Hematopoietic multipotent progenitor cell treated with erythropoietin and hydrocortisone succinate and interleukin-3 and kit ligand, for 4 days (in vitro differentiated cells): ENCODE measurements at places on chromosomes 5 and 9.

GRCh38 chr5:137693951-137694721 lies 41.8 kb downstream of the KLHL3 start:
- DNase-seq: no peak

GRCh38 chr9:122261469-122261881 lies 3.2 kb downstream of the RBM18 start:
- DNase-seq: peak; percentile 39

DNA sequence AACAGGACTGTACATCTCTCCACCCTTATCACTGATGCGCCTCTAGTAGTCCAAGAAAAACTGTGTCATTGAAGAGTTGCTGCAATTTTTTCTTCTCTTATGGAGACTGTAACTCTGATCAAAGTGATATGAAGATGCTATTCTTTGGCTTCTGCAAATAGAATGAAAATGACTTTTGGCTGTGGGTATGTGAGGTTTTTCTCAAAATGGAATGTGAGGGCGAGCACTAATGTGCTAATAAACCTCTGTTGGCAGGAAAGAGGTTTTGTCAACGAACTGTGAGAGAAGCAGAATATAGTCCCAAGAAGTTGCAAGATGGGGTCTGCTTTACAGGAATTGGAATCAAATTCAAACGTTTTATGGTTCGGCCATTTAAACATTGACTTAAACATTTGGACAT lies 252.0 kb upstream of the GAS1 start:
- DNase-seq: no peak

- DNase-seq: no peak
Measured at GRCh38 chr9:133168432-133168831, 4.7 kb upstream of the GBGT1 start.

DNA sequence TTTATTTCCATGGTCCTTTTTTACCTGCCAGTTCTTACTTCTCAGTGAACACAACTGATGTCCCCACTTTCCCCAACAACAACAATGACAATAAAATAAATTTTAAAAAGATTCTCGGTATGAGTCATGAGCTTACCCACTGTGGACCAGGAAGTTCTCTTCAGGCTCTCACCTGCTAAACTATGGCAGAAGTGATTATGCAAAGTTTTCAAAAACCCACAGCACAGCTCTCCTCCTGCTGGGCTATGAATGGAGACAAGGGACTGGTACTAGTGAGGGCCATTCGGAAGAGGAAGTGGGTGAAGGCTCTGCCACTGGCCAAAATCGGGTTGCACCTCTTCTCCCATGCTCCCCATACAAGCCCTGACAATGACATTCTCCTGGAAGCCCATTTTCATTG lies 429.4 kb downstream of the PIK3R1 start:
- DNase-seq: no peak

GRCh38 chr9:89748831-89749499 lies 144.2 kb downstream of the GADD45G start:
- no peak for DNase-seq

DNA sequence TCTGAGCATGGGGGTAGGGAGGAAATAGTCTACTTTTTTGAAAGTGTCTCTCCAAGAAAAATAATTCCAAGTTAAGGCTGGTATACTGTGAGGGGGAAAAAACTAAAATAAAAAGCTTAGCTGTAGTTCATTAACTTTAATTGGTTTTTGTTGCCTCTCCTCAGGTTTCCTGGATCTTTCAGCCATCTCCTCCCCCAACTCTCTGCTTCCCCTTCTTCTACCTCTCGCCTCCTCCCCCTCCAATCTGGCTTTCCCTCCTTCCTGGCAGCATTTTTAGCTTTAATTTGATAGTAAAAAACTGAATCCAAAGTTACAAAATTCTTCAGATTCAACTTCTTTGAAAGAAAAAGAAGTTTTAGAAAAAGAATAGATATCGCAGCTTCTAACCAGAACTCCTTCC lies 462.6 kb downstream of the CETN3 start:
- DNase-seq: no peak

GRCh38 chr5:151249281-151249680 lies 3.7 kb upstream of the GM2A start:
- DNase-seq: no peak

DNA sequence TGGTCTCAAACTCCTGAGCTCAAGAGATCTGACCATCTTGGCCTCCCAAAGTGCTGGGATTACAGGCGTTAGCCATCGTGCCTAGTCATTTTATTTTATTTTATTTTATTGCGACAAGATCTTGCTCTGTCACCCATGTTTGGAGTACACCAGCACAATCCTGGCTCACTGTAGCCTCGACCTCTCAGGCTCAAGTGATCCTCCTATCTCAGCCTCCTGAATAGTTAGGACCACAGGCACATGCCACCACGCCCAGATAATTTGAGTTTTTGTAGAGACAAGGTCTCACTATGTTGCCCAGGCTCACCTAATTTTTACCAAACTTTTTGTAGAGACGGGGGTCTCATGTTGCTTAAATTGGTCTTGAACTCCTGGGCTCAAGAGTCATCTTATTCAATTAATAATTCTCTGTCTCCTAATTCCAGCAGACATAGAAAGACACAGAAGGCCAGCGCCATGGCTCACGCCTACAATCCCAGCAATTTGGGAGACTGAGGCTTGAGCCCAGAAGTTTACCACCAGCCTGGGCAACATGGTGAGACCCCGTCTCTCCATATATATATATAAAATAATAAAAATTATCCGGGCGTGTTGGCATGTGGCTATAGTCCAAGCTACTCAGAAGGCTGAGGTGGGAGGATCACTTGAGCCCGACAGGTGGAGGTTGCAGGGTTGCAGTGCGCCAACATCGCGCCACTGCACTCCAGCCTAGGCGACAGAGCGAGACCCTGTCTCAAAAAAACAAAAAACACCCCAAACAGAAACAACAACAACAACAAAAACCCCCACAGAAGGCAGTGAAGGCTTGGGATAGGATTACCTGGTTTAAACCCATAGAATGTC lies 1.0 kb upstream of the UBAP1 start:
- DNase-seq: no peak

DNA sequence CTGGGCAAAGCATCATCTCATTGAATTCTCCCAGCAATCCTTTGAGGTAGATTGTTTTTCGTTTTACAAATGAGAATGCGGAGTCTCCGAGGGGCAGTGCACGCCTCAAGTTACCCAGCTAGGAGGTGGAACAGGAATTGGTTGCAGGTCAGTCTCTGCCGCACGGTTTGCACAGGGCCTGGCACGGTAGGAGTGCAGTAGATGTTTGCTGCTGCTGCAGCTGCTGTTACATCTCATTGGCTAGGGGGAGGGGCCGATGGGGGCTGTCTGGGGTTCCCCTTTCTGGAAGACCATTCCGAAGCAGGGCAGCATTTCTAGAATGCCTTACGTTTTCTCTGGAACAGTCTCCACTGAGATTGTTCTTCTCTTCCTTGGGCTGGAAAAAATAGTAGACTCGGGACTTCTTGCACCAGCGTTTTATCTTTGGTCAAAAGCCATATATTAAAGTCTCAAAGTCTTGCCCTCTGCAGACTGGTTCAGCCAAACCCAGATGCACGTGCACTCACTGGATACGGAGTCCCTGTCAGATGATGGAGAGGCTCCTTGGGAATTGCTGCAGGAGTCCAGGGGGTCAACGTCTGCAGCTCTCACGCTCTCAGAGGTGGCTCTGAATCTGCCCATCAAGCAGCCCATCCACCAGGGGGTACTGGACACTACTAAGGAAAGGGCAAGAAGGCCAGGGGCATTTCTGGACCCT lies 1.2 kb downstream of the USP20 start:
- DNase-seq: peak; percentile 83

DNA sequence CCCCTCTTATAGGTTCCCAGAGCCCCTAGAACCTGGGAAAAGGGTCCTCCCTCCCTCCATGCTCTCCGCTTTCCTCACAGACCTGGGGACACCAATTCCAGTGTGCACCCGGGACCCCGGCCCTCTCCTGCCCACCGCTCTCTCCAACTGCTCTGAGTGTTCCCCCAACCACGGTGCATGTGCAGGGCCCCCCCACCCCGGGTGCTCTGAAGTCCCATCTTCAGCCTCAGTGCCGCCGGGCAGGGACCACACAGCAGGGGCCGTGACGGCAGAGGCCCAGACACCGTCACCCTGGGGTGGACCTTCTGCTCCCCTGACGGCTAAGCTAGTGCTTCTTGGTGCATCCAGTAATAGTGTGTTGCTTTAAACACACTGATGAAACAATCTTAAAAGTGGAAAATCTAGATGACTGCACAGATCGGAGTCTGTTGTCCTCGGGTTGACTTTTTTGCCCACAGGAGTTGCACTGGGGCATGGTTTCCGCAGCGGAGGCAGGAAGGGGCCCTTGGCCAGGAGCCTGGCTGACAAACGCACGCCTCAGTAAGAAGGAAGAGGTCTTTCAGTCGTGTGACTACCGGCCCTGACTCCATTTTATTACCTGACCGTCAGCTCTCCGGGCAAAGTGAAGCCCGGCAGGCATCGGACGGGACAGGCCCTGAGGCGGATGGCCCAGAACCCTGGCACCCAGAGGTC lies 36.2 kb upstream of the SLC6A3 start:
- DNase-seq: peak; percentile 10

DNA sequence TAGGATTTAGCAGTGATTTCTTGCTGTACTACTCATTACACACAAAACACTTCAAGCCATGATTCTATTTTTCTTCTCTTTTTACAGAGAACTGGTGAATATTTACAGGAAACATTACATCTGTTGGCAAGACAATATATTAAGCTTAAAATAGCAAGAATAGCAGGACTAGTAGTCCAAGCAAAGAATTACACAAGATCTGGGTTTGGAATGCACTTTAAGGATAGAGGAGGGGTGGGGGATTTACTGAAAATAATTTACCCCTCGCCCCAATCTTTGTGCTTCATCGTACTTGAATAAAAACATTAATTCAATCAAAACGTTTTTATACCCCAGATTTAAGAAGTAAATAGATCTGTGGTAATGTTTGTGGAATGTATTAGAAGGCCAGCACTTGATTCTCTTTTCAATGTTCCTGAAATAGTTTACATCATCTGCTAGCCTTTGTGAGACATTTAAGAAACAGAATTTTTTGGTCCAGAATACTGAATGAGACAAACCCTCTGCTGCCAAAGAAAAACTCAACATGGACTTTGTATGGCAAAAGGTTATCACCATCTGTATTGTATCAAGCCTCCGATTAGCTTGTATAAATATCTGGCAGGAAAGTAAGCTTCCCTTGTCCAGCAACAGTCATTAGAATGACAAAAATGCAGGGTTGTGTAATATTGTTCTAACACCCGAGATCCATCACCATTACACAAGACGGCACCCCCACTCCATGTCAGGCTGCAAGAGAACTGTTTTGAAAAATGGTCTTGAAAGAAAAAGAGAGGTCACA lies 23.8 kb downstream of the SVEP1 start:
- DNase-seq: no peak

DNA sequence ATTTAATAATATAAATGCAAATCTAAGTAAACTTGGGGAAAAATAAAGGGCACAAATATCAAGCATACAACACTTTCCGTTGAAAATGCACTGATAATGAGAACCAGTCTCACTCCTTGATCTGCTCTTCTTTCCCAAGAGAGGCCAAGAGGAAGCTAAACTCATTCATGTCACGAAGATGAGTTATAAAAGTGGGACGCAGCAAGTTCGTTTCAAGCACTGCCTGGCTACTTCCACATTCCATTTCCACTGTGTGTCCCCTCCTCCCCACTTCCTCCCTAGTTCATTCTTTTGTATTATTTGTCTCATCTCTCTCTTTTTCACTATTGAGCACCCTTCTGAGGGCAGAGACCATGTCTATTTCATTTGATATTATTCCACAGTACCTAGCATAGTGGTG lies 158.1 kb downstream of the SLC24A2 start:
- peak; percentile 18 for DNase-seq

GRCh38 chr9:114777821-114778609 lies 27.8 kb downstream of the TNFSF15 start:
- DNase-seq: no peak

GRCh38 chr5:172412724-172413286 lies 41.5 kb downstream of the SH3PXD2B start:
- peak; percentile 53 for DNase-seq

GRCh38 chr9:123069010-123069481 lies 35.6 kb downstream of the GPR21 start:
- DNase-seq: no peak

DNA sequence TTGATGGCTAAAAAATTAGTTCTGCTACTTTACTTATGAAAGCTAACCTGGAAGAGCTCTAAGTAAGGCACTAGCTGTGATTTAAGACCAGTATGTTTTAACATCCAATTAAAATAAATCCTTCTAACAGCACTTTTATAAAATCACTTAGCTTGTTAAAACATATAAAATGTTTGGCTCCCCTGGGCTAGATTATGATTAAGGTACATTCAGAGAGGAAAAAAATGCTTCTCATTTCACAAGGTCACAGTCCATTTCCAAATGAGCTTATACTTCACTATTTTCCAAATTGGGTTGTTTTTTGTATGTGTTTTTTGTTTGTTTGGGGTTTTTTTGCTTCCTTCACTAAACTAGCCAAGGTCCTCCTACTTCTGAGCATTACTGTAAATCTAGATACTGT lies 875.0 kb upstream of the DMAC1 start:
- no peak for DNase-seq

DNA sequence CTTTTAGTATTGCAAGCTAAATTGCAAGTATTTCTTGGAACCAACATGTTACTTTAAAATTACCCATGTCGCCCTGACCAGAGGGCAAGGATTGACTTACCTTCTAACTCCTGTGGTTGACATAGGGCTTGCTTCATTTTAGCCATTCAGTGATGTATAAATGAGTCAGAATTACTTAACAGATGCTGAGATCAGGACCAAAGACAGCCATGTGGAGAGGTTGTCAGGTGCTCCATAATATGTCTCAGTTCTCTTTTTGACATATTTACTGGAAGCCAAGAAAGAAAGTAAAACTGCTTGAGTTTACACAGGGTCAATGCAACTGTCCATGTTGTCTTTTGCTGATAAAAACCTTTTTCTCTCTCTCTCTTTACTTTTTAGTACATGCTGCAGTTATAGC lies 33.2 kb downstream of the F2RL2 start:
- no peak for DNase-seq

DNA sequence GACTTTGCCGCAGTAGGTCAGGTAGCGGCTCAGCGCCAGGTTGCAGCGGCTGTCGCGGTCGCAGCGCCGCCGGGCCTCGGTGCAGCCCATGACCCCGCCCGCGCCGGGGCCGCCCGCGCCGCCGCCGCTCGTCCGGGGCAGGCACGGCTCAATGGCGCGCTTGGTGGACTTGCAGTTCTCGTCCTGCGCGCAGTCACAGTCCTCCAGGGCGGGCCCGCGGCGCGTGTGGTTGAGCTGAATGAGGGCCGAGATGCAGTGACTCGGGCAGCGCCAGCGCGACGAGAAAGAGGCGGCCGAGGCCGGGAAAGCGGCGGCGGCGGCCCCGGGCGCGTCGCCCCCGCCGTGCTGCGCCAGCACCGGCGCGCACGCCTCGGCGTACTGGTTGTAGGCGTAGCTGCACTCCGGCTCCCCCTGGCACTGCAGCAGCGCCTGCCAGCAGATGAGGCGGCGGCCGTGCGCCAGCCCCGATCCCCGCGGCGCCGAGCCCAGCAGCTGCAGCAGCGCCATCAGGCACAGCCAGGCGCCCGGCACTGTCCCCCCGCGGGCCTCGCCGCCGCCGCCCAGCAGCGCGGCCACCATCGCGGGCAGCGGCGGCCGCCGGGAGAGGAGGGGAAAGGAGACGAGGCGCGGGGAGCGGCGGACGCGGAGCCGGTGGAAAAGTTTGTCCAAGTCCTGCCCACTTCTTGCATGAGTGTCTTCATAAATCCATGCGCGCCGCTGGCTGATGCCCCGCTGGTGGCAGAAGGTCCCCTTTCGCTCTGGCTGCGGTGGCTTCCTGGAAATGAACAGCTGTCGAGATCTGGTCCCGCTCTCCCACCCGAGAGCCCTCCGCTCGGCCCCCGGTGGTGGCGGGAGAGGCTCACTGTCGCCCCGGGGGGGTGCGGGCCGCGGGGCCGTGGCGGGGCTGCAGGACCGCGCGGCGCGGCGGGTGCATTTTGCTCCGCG lies 833 bp downstream of the GAS1 start:
- DNase-seq: peak; percentile 79
